GM23338 (cell line): ENCODE measurements at places on chromosomes 1 and 21. TPM values are rescaled to one million over a fixed set of nuclear protein-coding genes. Genes with fewer than 3 reads are reported as not detected.

TFF3 gene
- total RNA-seq = 1.2 TPM in 1 of 2 replicates, not detected in the other

DNA sequence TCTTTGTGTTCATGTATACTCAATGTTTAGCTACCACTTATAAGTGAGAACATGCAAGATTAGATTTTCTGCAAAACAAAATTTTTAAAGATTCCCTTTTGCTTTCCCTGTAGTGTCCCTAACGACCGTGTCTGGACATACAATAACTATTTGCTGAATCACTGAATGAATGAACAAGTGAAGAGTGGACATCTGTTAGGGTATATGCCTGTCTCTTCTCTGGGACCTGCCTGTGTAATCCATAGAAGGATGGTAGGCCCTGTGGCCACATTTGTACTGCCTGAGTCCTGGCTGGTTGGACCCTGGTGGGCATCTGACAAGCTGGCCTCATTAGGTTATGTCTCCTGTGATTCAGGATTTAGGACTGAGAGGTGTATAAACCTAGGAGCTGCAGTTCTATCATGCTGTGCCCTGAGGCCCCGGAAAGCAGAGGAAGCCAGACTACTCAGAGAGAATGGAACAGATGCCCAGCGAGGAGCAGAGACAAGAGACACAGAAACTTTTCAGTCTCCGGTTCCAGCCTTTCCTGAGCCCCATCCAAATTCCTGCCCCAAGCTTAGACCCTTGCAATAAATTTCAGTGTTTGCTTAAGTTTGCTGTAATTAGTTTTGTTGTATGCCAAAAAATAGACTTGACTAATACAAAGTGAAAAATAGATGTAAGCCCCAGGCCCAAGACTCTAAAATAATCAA lies 7.5 kb upstream of the NCF2 start:
- H3K27ac ChIP-seq = no peak overlapping the region
- no peak for DNase-seq
- no peaks in the 10 kb centered on the region for H3K27me3 ChIP-seq

DNA sequence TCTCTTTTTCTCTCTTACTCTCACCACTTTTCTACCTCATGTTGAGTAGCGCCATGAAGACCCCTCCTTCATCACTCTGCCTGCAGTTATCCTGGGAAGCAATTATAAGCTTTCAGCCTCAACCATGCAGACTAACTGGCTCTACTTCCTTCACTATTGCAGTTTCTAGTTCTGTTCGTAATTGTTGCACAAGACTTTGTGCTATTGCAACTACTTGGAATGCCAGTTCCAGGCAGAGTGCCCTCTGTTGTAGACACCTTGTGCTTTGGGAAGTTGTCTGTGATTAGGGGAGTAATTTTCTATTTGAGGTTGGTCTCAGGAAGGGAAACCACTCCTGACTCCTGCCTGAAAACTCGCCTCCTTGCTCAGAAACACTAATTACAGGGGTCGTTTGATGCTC lies 19.4 kb downstream of the PGM1 start:
- no peak for DNase-seq
- H3K36me3 ChIP-seq = no peaks in the 10 kb centered on the region
- H3K27ac ChIP-seq = no peak overlapping the region
- H3K4me1 ChIP-seq = peaks cover 30% of the 10 kb centered on the region

TMEM54 gene
- 11.7 and 13.6 TPM in 2 replicates for total RNA-seq

MRPL24 gene
- total RNA-seq = 18.8 and 23.8 TPM in 2 replicates

DNA sequence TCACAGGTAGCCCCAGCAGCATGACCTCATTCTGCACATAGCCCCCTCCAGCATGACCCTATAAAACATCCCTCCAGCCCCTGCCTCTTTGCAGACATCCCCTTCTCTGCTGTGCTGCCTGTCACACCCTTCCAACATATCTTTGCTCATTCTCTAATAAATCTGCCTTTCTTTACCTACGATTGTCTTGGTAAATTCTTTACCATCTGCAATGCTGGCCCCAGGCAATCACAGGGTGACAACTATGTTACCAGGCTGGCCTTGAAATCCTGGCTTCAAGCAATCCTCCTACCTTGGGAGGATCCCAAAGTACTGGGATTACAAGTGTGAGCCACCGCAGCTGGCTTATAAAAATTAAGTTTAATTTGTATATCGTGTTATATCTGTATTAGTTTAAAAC lies 134.5 kb downstream of the VAV3 start:
- H3K4me1 ChIP-seq = peaks cover 9% of the 10 kb centered on the region; the same call in 1 of the 2 replicates
- H3K36me3 ChIP-seq = no peaks in the 10 kb centered on the region
- no peak overlapping the region for H3K27ac ChIP-seq
- H3K27me3 ChIP-seq = no peaks in the 10 kb centered on the region
- H3K4me3 ChIP-seq = no peak overlapping the region
- peak; percentile 13 for DNase-seq

PERM1 gene
- not detected in 2 replicates for total RNA-seq

ARHGEF10L gene
- 37.9 and 46.8 TPM in 2 replicates for total RNA-seq

DNA sequence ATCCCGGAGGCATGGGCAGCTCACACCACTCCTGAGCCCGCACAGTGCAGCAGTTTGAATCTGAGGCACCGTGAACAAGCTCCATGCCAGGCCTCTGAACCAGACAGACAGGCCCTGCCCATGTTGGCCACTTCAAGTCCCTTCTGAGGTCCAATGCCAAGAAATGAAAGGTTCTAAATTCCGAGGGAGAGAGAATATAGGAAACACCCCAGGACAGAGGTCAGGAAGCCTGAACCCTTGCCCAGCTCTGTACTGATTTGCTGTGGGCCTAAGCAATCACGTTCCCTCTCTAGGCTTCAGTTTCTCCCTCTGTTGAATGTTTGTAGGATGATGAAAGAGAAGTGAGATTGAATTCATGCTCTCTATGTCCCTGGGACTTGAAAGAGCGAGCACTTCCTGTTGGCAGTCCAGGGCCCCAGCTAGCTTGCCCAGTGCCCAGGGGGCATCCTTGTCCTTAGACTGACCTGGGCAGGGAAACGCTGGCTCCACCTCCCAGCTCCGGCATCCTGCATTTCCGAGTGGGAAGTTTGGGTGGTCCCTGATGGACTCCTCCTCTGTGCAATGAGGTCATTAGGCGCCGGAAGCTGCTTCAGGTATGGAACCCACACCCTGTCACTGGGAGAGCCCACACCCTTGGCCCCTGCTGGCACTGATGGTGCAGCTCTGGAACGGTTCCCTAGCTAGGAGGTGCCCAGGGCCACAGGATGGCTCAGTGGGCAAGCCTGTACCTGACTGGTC lies 242.4 kb upstream of the TMEM51 start:
- H3K36me3 ChIP-seq = no peaks in the 10 kb centered on the region
- H3K4me3 ChIP-seq = no peak overlapping the region
- DNase-seq = no peak
- H3K27me3 ChIP-seq = no peaks in the 10 kb centered on the region
- H3K4me1 ChIP-seq = peaks cover 9% of the 10 kb centered on the region; the same call in 1 of the 2 replicates

PLA2G2C gene
- total RNA-seq = not detected in 2 replicates

FAM72A gene
- total RNA-seq = 15.3 and 19.1 TPM in 2 replicates

- no peaks in the 10 kb centered on the region for H3K4me1 ChIP-seq
- H3K4me3 ChIP-seq = no peak overlapping the region
- no peak overlapping the region for H3K27ac ChIP-seq
- H3K36me3 ChIP-seq = no peaks in the 10 kb centered on the region; the same call in 1 of the 2 replicates
- no peak for DNase-seq
- H3K27me3 ChIP-seq = no peaks in the 10 kb centered on the region
Observed at GRCh38 chr1:177122461-177123251, 41.9 kb downstream of the ASTN1 start.

GRCh38 chr1:205523891-205524793 lies 19.7 kb downstream of the CDK18 start:
- H3K4me3 ChIP-seq = no peak overlapping the region
- H3K27me3 ChIP-seq = no peaks in the 10 kb centered on the region
- peaks cover 36% of the 10 kb centered on the region for H3K4me1 ChIP-seq

PEX10 gene
- total RNA-seq = 43.3 and 53.9 TPM in 2 replicates

DNA sequence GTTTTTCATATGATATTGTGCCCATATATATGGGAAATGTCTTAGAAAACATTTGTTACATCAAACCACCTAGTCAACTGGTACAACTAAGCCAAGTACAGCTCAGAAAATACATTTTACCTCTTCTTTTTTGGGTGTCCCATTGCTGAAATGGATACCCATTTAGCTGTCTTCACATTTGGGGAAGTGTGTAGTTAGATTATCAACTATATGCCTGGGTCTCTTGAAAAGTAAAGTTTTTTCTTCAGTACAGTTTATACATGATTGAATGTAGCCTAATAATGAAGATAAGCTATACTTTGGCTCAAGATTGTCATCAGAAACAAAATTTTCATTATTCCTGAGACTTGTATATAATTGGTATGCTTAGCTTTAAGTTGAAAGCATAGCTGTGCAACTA lies 2.0 kb downstream of the AGO3 start:
- no peaks in the 10 kb centered on the region for H3K36me3 ChIP-seq
- H3K27me3 ChIP-seq = no peaks in the 10 kb centered on the region
- no peak for DNase-seq
- no peak overlapping the region for H3K27ac ChIP-seq
- H3K4me1 ChIP-seq = peaks cover 35% of the 10 kb centered on the region

DNA sequence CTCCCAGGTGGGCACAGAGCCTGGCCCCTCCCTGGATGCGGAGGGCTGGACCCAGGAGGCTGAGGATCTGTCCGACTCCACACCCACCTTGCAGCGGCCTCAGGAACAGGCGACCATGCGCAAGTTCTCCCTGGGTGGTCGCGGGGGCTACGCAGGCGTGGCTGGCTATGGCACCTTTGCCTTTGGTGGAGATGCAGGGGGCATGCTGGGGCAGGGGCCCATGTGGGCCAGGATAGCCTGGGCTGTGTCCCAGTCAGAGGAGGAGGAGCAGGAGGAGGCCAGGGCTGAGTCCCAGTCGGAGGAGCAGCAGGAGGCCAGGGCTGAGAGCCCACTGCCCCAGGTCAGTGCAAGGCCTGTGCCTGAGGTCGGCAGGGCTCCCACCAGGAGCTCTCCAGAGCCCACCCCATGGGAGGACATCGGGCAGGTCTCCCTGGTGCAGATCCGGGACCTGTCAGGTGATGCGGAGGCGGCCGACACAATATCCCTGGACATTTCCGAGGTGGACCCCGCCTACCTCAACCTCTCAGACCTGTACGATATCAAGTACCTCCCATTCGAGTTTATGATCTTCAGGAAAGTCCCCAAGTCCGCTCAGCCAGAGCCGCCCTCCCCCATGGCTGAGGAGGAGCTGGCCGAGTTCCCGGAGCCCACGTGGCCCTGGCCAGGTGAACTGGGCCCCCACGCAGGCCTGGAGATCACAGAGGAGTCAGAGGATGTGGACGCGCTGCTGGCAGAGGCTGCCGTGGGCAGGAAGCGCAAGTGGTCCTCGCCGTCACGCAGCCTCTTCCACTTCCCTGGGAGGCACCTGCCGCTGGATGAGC lies 34.2 kb downstream of the TRIM11 start:
- no peaks in the 10 kb centered on the region for H3K36me3 ChIP-seq
- no peak overlapping the region for H3K27ac ChIP-seq
- H3K27me3 ChIP-seq = 0 out of 2 replicates have a peak, but pooled peaks cover 3% of the 10 kb centered on the region
- H3K4me1 ChIP-seq = no peaks in the 10 kb centered on the region
- no peak for DNase-seq
- no peak overlapping the region for H3K4me3 ChIP-seq

RAB42 gene
- 17.7 and 22.5 TPM in 2 replicates for total RNA-seq

GRCh38 chr1:36486439-36487335 lies 4.0 kb upstream of the CSF3R start:
- no peaks in the 10 kb centered on the region for H3K36me3 ChIP-seq
- H3K4me3 ChIP-seq = no peak overlapping the region
- no peak overlapping the region for H3K27ac ChIP-seq
- no peak for DNase-seq
- H3K4me1 ChIP-seq = no peaks in the 10 kb centered on the region; the same call in 1 of the 2 replicates
- no peaks in the 10 kb centered on the region for H3K27me3 ChIP-seq

TSACC gene
- total RNA-seq = 0.66 and 2.5 TPM in 2 replicates

DNA sequence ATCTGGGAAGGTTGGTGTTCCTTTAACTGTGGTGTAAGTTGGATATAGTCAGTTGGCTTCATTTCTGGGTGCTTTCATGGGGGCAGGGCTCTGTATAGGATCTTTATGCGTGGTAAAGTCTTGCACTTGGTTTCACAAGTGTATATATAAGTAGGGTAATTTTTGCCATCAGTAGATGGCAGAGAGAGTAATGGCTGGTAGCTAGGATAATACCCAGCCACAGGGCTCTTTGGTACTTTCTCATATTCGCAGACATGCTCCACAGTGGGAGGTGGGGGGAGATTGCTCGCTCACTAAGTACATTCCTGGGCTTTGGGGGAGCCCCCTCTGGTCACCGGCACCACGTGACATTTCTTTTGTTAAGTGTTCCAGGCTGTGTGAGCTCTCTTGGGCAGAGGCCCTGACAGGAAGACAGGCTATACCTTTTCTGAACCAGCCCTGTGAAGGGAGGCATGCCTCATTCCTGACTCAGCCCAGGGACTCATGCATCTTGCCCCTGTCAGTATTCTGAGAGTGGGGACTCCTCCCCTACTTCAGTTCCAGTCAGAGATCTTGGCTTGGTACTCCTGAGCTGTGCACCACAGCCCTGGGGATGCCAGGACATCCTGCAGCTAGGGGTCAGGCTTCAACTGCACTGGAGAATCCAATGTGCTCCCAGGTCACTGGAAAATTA lies 37.6 kb downstream of the FCRL2 start:
- no peaks in the 10 kb centered on the region for H3K4me1 ChIP-seq
- peak; percentile 21 for DNase-seq
- H3K4me3 ChIP-seq = no peak overlapping the region
- no peaks in the 10 kb centered on the region for H3K27me3 ChIP-seq
- H3K27ac ChIP-seq = no peak overlapping the region
- no peaks in the 10 kb centered on the region for H3K36me3 ChIP-seq

SLAMF9 gene
- total RNA-seq = not detected in 2 replicates

ATP6V1G3 gene
- not detected in 2 replicates for total RNA-seq

C1orf185 gene
- not detected in 2 replicates for total RNA-seq

DNA sequence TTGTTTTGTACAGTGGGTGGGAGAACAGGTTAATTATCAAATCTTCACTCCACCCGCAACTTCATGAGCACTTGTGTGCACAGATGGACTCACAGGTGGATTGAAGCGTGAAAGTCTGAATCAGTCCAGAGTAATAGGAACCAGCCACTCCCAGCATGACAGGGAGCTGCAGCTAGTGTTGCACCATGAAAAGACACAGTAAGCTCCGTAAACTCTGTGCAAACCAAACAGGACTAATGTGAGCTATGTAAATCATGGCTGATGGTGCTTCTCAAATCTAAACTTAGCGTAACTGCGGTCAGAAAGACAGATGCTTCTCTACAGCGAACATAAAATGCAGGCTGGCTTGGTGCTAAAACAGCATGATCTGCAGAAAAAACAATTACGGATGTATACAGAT lies 114.4 kb downstream of the CENPF start:
- no peaks in the 10 kb centered on the region for H3K27me3 ChIP-seq
- DNase-seq = no peak
- H3K4me3 ChIP-seq = no peak overlapping the region
- no peak overlapping the region for H3K27ac ChIP-seq

C2CD4D gene
- 0.35 TPM in 1 of 2 replicates, not detected in the other for total RNA-seq

DNA sequence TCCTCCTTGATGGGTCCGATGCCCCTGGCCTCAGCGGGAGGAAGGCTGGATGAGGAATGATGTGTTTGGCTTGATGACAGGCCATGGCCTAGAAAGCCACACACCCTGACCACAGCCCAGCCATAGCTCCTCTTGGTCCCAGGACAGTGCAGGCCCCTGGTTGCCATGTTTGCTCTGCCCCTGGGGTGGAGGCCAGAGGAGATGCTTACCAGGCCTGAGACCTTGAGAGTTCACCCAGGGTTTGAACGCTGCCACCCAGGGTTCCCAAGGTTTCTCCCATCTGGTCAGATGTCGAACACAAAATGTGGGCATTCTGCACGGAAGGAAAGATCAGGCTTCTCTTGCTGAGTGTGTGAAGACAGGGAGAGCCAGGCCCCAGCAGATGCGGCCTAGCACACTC lies 2.6 kb downstream of the C1orf226 start:
- no peak for DNase-seq
- H3K27me3 ChIP-seq = no peaks in the 10 kb centered on the region
- no peaks in the 10 kb centered on the region for H3K4me1 ChIP-seq
- H3K4me3 ChIP-seq = no peak overlapping the region
- no peak overlapping the region for H3K27ac ChIP-seq

FBXO2 gene
- total RNA-seq = 44.4 and 45.4 TPM in 2 replicates
